ENCODE measurements at places on chromosomes 1 and 21. TPM values are rescaled to one million over a fixed set of nuclear protein-coding genes. Genes with fewer than 3 reads are reported as not detected.

The TMEM61 gene
- total RNA-seq, result not detected

The TNFSF4 gene
- 2.5 TPM for total RNA-seq

The HAO2 gene
- not detected for total RNA-seq

The STUM gene
- not detected for total RNA-seq

The TNNT2 gene
- not detected for total RNA-seq
